ENCODE measurements at places on chromosomes 7 and 10.

DNA sequence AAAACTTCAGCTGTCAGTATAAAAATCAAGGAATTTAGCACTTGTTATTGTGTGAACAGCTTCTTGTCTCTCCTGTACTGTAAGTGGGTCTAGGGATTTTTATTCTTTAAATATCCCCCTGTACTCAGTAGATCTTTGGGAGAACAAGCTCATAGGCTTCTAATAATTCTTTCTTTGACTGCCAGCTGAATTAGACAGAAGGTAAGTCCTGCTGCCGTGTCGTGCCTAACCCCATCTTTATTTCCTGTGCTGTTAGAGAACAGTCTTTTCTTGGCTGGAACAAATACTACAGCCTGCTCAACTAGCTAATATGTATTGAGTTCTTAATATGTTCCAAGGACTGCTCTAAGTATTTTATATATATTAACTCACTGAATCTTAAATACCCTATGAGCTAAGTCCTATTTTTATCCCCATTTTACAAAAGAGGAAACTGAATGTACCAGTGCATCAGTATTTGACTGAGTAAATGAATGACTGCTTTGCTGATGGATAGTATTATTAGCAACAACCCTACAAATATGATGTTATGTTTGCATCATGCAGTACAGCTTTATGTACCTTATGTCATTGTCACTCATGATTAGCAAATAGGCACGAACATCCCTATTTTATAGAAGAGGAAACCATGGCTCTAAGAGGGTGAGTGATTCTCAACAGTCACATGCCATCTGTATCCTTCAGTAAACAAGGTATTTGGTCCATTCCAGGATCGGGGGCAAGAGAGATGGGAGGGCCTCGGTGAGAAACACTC, 5.5 kb upstream of the DUSP5 start:
- DNase-seq, result no peak

DNA sequence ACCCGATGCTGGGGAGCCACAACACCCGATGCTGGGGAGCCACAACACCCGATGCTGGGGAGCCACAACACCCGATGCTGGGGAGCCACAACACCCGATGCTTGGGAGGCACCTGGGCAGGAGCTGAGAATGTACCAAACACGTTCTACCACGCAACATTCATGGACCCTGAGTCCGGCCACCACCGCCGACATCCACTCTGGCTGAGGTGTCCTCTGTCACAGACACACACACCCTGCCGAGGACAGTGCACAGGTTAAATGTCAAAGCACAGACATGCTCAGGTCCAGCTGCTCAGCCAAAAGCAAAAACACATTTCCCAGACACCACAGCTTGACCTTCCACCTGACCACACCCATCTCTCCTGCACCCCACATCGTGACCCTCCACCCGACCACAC, 148.4 kb downstream of the DIP2C start:
- DNase-seq, result no peak

GRCh38 chr7:73966941-73967831, 60.8 kb upstream of the ELN start:
- DNase-seq, result no peak

DNA sequence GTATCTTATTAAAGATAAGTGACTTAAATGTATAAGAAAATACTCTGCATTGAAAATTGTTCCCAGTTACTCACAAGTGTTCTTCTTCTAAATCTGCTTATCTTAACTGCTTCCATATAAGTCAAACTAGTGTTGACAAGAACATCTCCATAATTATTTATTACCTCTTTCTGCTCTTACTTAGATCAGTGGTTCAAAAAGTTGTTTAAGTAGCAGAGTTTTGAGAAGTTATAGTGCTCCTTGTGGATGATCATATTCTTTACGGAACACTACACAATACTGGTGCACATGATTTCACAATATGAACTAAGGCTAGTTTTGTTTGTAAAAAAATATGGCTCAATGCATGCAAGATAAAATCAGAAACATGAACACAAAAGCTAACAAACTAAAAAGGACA, 168.4 kb downstream of the SEMA3D start:
- DNase-seq, result no peak

GRCh38 chr7:96219378-96220130, 102.3 kb downstream of the SLC25A13 start:
- DNase-seq, result no peak

DNA sequence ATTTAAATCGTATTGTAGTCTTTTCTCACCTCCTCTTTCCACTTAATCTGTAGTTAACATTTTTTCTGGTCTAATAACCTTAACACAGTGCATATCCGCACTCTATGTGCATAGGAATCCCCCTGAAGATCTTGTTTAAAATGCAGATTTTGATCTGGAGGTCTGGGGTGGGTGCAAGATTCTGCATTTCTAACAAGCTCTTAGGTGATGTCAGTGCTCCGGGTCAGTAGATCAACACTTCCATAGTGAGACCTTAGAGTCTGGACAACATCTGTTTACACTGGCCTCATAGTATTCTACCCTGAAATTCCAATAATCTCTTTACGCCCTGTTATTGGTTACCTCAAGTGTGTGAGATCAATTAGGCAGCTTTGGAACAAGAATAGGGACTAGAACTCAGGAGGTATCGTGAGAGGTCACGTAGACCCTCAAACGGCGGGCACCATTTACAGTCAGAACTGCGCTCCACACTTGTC, 434 bp upstream of the PLEKHA8 start:
- DNase-seq, result no peak

All from CD4-positive, alpha-beta T cell treated with Interleukin-6 for 4 hours (primary cell).